Osteoblast (primary cell): ENCODE measurements at places on chromosomes 11 and 22.
A peak's percentile ranks its signal among the peaks of the same experiment; 100 is the strongest.

DNA sequence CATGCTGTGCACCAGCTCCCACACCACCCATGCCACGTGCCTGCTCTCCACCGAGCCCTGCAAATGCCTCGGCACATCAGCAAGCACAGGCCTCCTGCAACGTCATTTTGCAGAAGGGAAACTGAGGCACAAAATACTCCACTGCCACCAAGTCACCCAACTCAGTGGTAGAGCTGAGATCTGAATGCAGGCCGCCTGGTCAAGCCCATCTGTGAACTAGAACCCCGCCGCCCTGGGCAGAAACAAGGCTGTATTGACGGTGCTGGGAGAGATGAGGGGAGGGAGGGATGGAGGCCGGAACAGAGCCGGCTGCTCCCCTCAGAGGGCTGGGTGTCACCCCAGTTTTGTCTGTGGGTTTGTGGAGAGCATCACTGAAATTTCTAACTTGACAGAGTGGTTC lies 81.4 kb downstream of the CDKN1C start:
- DNase-seq: no peak

- no peak for DNase-seq
Measured at GRCh38 chr22:36478966-36479365, 2.5 kb downstream of the TXN2 start.

GRCh38 chr11:95652002-95652472 lies 137.5 kb downstream of the FAM76B start:
- DNase-seq: no peak

DNA sequence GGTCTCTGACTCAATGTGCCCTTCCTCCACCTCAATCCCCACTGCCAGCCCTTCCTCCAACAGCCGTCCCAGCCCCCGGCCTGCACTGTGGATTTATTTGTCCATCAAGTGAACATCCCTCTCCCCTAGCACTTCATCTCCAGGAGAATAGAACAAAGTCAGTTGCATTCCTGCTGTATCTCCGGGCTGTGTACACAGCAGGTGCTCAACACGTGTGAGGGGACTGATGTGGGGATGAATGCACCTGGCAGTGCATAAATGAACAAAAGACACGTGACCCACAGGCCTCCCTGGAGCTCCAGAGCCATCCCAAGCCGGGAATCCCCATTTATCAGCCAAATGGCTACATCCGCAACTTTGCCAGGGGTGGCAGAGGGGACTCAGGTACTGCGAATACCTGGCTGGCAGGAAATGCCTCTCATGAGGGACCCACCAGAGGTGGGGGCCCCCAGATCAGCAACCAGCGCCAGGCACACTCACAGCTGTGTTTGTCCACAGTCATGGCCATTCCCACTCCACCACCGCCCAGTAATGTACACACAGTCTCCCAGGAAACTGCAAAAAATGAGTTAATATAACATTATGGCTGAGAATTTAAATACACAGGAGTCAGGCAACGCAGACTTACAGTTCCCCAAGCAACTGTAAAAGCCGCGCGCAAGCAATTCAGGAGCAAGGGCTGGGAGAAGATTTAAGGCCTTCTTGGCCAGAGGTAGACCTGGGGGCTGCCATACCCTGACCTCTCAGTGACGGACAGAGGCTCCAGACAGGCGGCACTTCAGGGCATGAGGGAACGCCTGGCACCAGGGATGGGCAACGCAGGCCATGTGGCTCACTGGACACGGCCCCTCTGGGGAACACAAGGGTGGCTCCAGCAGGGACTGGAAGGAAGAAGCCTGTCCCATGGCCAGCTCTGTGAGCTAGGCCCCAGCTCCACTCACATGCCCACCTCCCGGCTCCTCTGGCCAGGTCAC lies 50.3 kb upstream of the TCF20 start:
- DNase-seq: no peak

DNA sequence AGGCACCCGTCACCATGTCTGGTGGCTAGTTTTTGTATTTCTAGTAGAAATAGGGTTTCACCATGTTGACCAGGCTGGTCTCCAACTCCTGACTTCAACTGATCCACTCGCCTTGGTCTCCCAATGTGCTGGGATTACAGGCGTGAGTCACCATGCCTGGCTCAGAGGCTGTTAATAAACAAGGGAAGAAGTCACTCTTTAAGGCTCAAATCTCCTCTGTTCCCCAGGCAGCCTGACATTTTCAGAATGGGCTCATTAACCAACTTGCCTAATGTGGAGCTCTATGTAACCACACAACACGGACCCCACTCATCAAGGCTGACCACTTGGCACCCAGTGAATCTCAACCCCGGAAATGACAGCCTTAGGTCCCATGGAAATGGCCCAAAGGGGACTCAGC lies 24.1 kb downstream of the APOL3 start:
- peak; percentile 74 for DNase-seq

- DNase-seq: no peak
Measured at GRCh38 chr11:69337211-69337721, 43.3 kb downstream of the MYEOV start.

GRCh38 chr11:36292311-36292722 lies 3.1 kb upstream of the COMMD9 start:
- DNase-seq: no peak

DNA sequence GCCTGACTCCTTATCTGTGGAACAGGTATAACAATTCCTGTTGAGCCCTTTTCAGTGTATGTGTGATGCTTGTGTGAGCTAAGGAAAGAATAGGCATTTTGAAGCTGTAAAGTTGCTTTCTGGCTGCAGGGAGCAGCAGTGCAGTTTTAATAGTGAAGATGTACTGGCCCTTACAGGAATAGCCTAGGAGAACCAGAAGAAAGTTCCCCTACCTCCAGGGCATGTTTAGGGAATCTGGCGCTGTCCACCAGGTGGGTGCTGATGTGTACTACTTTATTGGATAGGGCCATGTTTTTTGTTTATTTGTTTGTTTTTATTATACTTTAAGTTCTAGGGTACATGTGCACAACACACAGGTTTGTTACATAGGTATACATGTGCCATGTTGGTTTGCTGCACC lies 11.5 kb downstream of the BMAL1 start:
- DNase-seq: peak; percentile 68

GRCh38 chr22:20931126-20931654 lies 14.0 kb downstream of the CRKL start:
- no peak for DNase-seq

GRCh38 chr11:103086461-103086860 lies 5.5 kb downstream of the DCUN1D5 start:
- peak; percentile 46 for DNase-seq

GRCh38 chr11:31655483-31655882 lies 145.9 kb downstream of the ELP4 start:
- peak; percentile 0 for DNase-seq

DNA sequence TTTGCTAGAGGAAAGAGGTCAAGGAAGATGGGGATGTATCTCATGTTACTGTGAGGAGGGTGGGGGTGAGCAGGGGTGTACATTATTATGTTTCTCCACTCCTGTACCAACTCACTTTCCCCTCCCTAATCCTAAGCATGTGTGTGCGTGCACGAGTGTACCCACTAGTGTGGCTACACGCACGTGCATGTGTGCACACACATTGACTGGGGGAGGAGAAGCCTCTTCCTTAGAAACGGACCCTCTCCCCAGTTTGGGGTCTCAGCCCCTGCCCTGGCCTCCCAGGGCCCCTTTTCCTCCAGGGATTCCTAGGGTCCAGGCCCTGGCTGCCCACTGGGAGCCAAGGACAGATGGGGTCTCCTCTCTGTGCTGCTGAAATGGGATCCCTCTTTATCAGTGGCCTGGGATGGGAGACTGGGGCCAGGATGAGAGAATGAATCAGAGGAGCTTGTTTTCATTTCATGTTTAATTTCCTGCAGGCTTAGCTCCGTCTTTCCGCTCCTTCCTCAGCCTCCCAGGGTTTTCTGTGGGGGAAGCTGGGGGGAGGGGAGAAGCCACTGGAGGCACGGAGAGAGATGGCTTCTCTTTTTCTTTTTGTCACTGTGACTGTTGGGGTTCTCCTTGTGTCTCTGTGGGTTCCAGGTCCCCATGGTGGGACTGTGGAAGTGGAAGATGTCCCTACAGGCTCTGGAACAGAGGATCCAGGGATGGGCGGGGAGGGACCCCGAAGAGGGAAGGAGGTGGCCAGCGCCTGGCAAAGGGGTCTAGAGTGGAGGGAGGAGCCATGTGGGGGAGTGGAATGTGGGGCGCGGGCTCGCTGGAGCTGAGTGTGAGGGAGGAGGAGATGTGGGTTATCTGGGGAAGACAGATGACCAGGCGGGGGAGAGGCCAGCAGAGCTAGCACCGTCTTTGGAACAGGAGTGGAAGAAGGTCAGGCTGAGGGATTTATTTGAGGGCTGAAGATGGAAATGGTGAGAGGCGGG lies 40.3 kb downstream of the ALX4 start:
- peak; percentile 97 for DNase-seq

- no peak for DNase-seq
Measured at GRCh38 chr11:898143-898511, 12.5 kb downstream of the CHID1 start.

DNA sequence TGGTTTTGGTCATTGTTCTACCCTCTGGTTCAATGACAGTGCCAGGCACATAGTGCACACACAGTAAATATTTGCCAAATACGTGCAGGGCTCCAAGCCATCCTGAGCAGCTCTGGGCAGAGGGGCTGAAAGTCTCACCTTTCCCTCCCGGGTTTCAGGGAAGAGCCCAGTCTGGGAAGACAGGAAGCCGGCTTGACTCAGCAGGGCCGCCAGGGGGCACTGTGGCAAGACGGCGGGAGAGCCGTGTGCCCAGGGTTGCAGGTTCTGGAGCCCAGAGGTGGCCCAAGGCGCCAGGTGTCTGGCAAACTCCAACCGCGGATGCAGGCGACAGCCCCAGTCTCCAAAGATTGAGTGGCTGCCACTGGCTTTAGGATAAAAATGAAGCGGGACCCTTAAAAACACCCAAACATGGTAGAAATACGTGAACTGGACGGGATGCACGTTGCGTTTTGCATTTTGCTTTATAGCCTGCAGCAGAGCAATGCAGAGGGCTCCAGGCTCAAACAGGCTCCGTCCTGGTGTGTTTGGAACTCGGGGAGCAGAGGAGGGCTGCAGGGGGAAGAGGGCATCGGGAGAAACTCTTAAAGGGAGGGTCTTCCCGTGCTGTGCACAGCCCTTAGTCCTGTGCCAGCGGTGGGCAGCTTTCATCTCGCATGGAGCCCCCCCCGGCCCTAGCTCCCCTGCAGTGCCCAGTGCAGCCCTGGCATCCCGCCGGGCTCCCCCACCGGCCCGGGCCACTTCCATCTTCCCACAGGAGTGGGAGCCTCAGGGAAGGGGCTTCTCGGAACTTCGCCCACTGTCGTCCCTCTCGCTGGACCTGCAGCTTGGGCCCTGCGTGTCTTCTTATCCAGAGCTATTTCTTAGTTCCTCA lies 10.7 kb downstream of the KRTAP5-5 start:
- DNase-seq: peak; percentile 96

DNA sequence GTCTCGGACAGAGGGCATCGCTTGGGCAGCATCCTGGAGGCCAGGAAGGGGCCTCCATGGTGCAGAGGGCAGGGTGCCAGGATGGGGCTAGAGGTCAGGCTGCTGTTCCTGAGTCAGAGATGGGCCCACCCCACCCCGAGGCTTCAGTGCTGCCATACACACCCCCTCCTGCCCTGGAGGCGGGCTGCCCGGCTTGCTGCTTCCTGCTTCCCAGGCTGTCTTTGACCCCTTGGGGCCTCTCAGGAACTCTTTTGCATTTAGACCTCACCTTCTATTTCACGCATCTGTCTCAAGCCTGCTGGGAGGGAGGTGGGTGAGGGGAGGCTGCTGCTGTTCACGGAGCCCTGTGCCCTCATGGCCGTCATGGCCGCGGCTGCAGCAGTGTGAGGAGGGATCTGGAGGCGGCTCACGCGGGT lies 6.6 kb upstream of the GRAMD4 start:
- DNase-seq: no peak

DNA sequence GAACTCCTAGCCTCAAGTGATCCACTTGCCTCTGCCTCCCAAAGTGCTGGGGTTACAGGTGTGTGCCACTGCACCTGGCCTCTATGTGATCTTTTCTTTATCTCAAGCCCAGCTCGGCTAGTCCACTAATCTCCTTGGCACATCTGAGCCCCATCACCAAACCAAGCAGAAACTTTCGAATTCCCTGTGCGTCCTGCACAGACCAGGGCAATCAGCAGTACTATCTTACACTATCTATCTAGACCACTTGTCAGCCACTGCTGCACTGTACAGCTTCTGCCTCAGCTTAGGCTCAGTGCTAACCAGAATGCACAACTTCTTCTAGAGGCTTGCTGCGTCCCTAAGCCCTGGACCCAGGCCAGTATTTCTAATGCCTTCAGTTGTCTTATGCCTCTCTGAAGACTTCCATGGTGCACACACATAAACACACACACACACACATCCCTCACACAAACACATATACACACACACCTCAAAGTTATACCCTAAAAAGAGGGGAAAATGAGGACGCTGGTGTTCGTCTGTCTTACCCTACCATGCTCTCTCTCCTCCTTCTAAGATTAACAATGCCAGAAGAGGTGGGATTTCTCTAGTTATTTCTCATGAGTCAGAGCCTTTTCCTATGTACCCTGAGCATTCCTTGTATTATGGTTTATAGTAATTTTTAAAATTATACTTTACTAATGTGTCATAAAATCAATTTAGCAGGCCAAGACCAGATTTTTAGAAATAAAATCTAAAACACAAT lies 59.3 kb upstream of the FAM181B start:
- DNase-seq: no peak

- no peak for DNase-seq
Measured at GRCh38 chr22:40055143-40055883, 60.6 kb downstream of the FAM83F start.

- no peak for DNase-seq
Measured at GRCh38 chr11:76376746-76377558, 4.0 kb downstream of the THAP12 start.

GRCh38 chr11:76776472-76776871 lies 6.7 kb upstream of the TSKU start:
- no peak for DNase-seq

GRCh38 chr22:30423301-30423958 lies 2.1 kb upstream of the MTFP1 start:
- no peak for DNase-seq

GRCh38 chr11:60165951-60166350 lies 16.9 kb downstream of the MS4A6A start:
- no peak for DNase-seq

GRCh38 chr11:29171360-29171950 lies 845.4 kb downstream of the KCNA4 start:
- DNase-seq: no peak

DNA sequence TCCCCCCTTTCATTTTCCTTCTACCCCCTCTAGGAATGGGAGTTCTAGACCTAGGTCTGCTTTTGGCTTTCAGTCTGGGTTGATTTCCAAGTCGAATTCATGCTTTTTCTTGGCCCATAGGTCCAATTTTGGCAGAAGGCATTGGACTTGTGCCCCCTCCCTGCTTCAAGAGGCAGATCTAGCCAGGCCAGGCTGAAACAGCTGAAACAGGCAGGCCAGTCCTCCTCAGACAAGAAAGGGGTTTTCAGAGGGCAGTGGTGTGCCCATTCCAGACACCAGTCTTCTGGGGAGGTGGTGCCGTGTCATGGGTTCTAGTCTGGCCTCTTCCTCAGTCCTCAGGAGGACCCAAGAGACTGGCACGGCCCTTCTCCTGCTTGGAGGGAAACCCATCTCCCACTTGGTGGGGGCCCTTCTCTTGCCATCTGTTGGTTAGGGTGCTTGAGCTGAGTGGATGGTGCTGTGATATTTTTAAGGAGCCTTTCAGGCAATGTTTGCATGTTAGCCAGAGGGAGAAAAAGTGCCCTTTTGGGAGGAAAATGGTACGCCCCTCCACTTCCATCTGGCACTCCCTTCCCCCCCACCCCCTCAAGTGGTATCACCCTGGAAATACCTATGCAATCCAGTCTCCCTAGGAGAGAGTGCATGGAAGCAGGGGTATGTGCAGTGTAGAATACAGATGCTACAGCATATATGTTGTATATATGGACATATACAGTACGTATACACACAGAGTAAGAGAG lies 53.6 kb downstream of the SYT13 start:
- no peak for DNase-seq
